ENCODE measurements at places on chromosomes 5 and 9.

GRCh38 chr5:11248966-11249365, 487.9 kb upstream of the DAP start:
- DNase-seq = no peak

DNA sequence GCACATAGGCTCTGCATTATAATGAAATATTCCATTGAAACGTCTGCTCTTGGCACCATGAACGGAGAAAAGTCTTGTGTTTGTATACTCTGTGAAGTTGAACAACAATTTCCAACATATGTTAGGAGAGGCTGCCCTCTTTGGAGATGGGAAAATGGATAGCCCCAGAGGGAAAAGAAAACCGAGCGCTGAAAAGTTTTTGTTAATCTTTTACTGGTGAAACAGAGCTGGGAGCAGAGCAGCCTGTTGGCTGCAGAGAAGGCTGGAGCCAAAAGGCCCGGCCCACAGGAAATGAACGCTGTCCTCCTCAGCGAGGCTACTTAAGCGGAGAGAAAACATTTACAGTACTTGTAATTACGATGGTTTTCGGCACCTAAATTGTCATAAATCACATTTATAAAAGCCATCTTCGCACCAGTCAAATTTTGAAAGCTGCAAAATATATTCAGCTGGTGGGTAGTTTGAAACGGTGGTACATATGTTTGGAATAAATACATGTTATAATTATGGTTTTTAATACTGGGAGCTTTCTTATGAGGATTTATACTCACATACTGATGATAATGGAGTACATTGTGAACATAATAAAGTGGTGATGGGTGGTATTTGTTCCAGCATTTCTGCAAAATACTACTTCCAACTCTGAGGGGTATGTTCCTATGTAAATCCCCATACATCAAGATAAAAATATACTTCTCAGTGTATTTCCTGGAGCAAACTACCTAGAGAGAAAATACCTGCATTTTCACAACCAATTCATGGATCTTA, 129.6 kb upstream of the CNTLN start:
- DNase-seq = no peak

DNA sequence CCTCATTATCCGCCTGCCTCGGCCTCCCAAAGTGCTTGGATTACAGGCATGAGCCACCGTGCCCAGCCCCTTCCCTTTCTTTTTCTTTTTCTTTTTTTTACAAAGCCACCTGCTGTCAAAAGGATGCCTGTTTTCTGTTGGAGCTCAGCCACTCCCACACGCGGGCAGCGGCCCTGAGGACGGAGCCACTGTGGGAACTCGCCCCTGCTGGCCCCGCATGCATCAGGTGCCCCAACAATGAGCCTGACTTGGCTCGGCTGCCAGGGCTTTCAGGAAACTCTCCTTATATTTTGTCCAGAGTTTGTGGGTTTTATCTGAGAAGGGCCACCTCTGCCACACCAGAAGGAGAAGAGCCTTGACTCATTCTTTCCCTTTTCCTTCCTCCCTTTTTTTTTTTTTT, 37.1 kb upstream of the LRRC14B start:
- DNase-seq = no peak

DNA sequence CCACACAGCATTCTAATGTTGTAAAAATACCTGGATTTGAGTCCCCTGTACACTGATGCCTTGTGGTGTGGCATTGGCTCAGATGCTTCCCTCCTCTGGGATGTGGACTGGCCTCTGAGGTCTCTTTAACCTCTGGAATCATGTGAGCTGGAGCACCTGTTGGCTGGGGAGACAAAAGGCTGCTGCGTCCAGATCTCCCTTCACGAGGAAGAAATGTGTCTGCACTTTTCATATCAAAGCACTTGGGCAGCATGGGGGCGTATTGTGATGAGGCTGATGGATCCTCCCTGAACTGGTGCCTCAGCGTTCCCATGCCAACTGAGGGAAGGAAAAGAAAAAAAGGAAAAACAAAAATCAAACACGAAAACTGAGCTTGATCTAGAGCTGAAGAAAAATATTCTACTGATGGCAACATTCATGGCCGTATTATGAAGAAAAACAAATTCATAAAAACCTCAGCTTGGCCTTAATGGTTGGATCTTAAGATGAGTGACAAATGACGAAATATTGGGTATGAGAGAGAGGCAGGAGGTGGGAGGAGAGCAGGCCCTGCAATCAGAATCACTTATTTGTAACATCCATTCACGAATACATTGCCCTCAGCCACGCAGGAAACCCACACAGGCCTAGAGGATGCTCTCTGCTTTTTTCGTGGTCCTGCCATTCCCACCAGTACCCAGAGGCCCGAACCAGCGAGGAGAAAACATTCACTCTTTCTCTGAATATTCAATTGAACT, 26.2 kb downstream of the GRIA1 start:
- DNase-seq = no peak

DNA sequence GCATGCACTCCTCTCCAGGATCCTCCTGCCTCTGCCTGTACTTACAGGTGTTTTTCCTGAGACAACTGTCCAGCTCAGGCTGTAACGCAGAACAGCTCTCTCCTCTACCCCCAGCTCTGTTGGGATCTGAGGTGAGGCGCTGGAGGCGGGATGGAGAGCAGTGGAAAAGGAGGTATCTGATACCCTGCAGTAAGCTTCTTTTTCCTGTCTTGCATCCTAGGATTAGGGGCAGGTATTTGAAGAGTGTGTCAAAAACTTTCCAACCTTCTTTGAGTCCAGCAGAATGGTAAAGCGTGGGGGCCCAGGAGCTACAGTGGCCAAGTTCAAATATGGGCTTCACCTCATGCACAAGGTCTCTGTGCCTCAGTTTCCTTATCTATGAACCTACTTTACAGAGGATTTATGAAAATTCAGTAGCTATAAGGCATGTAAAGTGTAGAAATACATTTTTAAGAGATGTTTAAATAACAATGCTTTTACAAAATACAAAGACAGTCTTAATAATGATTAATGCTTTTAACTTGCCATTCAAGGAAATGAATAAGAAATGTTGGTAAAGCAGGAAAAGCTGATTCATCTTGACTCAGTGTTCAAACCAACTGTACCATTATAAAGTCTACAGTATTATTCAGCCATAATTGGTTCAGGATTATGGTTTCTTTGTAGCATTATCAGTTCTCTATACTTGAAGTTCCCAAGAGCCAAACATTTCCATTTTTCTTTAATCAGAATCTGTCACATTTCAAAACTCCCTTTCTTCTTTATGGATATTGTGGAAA, 26.1 kb downstream of the MAP1B start:
- DNase-seq = no peak

DNA sequence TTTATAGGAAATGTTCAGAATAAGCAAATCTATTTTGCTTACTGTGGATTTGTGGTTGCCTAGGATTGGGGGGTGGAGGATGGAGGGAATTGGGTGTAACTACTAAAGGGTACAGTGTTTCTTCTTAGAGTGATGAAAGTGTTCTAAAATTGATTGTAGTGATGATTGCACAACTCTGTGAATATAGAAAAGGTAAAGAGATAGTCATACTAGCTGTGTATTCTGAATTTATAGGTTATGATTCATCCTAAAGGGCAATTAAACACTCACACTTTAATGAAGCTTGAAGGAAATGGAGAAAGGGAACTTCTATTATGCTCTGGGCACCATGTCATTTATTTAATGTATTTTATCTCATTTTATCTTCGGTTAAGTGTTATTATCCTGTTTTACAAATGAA, 9.9 kb downstream of the TXNDC8 start:
- no peak for DNase-seq

- DNase-seq = no peak
These were observed 12.5 kb upstream of the ZSWIM6 start for GRCh38 chr5:61319388-61320146.

DNA sequence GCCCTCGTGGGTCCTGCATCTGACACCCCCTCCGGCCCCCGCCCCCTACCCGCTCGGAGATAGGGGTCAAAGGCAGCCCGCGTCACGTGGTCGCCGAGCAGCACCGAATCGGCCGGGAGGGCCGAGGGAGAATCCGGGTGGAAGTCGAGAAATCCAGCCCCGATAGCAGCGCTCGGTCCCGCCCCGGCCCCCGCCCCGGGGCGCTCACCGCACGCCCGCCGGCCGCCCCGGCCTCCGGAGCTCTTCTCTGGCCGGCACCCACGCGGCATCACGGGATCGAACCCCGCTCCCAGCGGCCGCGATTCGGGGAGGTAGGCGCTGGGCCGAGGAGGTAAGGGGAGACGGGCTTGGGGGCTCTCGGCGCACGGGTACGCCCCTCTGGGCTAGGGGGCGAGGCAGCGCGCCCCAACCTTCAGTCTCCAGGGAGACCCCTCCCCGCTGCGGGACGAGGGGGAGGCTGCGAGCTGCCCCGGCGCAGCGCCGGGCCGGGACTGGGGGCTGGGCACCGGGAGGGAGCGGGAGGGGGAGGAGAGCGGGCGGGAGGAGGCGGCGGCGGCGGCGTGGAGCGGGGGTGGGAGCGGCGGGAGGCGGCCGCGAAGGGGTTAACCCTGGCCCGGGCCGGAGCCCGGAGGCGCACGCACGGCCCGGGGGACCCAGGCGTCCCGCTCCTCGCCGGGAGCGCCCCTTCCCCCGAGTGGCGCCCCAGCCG, 22.1 kb upstream of the NDST1 start:
- no peak for DNase-seq

- DNase-seq = no peak
These were observed 373.9 kb downstream of the CHSY3 start for GRCh38 chr5:130278136-130278535.

GRCh38 chr5:32462618-32463017, 18.1 kb upstream of the ZFR start:
- no peak for DNase-seq

GRCh38 chr5:132465059-132465707, 25.4 kb downstream of the IRF1 start:
- no peak for DNase-seq

DNA sequence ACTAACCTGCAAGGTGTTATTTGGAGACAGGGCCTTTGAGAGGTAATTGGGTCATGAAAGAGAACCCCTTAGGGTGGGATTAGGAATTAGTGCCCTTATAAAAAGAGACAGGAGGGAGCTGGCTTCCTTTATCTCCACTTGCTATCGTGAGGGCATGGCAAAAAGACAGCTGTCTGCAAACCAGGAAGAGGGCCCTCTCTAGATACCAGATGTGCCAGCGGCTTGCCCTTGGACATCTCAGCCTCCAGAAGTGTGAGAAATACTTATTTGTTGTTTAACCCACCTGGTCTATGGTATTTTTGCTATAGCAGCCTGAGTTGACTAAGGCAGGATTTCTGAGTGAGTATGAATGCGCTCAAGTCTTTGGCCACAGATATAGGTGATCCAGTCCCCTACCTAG, 978 bp upstream of the RGS14 start:
- DNase-seq = no peak

- DNase-seq = no peak
These were observed 78.8 kb upstream of the IZUMO3 start for GRCh38 chr9:24624481-24624880.

DNA sequence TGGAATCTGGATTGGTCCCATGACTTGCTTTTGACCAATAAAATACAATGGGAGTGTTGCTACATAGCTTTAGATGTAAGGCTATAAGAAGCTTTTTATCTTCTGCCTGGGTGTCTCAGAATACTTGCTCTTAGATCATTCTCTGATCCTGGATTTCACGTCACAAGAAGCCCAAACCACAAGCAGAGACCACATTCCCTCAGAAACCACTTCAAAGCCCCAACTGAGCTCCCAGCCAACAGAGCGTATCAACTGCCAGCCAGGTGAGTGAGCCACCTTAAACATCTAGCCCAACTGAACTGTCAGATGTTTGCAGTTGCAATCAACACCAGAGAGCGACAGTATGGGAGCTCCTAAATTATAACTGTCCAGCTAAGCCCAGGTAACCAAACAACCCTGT, 687.1 kb downstream of the TLE1 start:
- no peak for DNase-seq
